GF-D8 (cell line): ENCODE measurements at places on chromosomes 5 and 9.

DNA sequence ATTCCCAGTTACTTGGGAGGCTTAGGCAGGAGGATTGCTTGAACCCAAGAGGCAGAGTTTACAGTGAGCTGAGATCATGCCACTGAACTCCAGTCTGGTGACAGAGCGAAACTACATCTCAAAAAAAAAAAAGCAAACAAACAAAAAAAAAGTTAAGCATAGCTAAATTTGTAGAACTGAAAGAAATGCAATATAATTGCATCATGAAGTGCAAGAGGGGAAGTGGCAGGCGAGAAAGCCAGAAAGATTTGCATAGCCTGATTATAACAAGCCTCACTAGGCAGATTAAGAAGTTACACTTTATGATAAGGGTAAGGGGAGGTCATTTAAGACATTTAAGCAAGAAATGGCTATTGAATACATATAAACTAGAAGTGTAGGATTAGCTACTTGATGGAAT is 187.1 kb downstream of the EDIL3 start:
- no peak for DNase-seq

- DNase-seq: no peak
Measured at GRCh38 chr5:102638912-102639652, 116.0 kb upstream of the PAM start.

DNA sequence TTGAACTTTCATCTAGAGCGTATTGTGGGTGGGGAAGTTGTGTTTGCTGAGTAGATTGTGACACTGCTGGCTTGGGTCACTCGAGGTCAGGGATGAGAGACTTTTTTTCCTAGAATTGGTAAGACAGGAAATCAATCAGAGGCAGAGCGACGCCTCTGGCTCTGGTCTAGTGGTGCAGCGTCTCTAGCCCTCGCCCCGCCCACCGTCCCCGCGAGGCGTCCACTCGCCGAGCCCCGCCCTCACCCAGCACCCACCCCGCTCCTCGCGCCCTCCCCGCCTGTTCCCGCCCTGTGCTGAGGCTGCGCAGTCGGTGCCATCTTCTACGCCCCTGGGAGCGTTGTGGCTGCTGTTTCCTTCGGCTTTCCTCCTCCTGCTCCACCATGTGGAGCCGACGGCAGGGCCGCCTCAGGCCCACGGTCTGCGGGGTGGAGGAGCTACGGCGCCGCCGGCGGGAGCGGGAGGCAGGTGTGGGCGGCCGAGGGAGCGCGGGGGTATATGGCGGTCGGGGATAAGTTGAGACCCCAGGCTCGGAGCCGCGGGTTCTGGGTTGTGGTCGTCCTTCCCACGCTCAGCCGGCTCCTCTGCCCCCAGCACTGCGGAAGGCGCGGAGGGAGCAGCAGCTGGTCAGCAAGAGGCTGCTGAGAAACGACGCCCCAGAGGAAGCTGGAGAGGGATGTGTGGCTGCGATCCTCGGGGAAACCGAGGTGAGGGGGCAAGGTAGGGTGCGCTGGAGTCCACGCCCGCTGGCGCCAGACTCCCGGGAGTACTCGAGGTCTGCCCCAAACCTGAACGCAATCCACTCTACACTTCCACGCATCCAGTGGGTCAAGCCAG is at the start of gene TMCO6:
Gene TMCO6, plus strand, starts transcription at position 304 of the 834 bp plus-strand sequence. Its CDS starts 77 bp downstream, at position 381.
- DNase-seq: peak; percentile 82

- no peak for DNase-seq
Measured at GRCh38 chr9:85876628-85877027, 64.3 kb upstream of the NAA35 start.

- DNase-seq: no peak
Measured at GRCh38 chr9:104969116-104969515, 41.2 kb upstream of the ABCA1 start.

DNA sequence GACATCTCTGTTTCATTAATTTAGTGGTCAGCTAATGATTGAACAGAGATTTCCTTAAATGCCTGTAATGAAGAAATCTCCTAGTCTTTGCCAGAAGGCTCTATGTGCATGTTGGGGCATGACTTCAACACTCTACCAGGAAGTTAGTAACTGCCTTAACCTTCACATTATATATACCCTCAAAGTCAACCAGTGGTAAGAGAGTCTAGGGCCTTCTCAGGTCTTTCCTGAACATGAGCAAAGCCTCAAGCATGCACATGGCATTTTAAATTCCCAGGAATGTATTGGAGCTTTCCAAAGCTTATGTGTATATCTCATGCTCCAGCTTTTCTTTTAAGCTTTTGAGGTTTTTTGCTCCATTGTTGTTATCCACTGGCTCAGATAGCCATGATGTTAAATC is 388.3 kb downstream of the ARRDC3 start:
- DNase-seq: no peak

GRCh38 chr5:135662683-135663082 is 83.9 kb upstream of the CXCL14 start:
- no peak for DNase-seq

GRCh38 chr5:38870595-38870994 is 24.8 kb downstream of the OSMR start:
- DNase-seq: no peak

DNA sequence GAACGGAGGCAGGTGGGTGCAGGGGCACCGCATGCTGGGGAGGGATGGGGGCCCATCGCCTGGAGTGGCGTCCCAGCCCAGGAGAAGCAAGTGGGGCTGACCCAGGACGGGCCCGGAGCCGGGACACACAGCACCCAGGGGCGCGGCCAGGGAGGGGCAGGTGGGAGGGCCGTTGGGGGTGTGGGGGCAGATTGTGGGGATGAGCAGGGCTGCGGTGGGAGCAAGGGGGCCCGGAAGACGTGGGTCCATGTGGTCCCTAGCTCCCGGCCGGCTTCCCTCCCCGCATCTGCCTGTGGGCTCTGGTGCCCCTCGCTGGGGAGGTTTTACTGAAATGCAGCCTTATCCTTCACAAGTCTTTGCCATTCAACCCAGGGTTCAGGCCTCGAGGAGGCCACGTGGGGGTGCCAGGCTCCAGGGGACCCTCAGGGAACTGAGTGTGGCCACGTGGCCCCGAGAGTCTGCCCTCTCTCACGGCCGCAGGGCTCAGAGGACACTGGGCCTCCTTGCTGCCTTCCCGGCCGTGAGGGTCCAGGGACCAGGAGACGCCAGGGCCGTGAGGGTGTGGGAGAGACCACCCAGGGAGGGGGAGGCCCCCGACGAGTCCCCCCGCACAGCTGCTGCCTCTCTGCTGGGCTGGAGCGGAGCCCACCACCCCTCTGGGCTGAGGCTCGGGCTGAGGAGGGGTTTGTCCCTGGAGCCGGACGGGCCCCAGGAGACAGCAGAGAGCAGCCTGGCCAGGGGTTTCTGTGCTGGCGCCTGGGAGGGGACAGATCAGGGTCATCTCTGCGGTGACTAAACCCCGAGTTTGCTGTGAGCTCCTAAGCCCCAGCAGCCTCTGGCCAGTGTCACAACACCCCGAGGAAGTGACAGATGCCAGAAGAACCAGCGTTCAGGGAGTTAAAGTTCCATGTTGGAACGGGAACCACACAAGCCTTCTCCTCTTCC is 35.2 kb downstream of the SLC9A3 start:
- no peak for DNase-seq

- DNase-seq: no peak
Measured at GRCh38 chr9:135244271-135245221, 157.1 kb downstream of the OLFM1 start.

GRCh38 chr9:34047864-34048726 is 592 bp downstream of the UBAP2 start:
- DNase-seq: peak; percentile 39

DNA sequence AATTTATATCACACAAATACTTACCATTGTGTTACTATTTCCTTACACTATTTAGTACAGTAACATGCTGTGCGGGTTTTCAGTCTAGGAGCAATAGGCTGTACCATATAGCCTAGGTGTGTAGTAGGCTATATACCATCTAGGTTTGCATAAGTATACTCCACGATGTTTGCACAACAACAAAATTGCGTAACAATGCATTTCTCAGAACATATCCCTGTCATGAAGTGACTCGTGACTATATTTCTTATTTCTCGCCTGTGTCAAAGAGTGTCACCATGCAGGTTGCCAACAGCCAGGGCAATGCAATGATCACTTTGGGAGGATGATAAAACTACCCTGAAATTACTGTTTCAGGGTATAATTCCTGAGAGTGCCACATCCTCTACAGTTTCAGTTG is 65.6 kb upstream of the CD180 start:
- no peak for DNase-seq

- no peak for DNase-seq
Measured at GRCh38 chr9:23774266-23774665, 51.8 kb downstream of the ELAVL2 start.

DNA sequence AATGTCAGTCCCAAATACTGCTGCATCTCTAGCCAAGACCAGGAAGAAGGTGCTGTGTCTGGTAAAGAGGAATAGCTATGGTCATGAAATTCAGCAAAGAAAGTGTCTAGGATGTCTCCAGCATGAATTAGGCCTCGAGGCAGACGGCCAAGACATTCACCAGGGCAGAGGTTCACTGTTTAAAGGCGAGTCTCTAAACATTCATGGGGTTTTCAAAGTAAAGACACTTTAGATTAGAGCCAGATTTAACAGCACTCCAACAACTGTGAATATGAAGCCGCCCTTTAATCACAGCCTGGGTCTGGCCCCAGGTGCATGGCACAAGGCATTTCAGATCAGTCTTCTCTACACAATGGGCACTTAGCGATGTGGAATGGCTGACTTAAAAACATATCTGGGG is 95.0 kb downstream of the ANKH start:
- no peak for DNase-seq

- DNase-seq: no peak
Measured at GRCh38 chr5:145509336-145510136, 325.6 kb downstream of the PRELID2 start.

DNA sequence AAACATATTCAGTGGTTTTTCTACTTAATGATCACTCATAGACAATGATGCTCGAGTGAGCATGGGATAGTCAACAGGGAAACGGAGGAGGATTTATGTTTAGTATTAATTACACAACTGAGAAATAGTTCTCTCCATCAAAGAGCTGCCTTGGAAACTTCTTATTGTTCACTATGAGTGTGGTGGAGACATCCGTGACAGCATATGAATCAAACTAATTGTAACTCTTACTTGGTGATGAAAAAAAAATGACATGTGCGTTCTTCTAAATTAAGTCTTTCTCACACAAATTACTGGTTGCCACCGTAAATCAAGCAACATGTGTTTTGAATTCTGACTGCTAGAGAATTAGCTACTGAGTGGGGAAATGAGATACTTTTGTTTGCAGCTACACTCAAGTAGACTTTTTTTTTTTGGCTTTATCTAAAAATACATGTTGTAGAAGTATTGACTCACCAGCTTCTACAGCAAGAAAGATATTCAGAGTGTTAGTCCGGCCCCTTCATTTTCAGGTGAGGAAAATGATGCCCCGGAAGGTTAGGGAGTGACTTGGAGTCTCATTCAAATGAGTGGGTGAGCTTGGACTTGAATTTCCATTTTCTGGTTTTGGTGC is 179.4 kb downstream of the CFAP90 start:
- DNase-seq: no peak

GRCh38 chr9:15086156-15086763 is 176.0 kb upstream of the FREM1 start:
- DNase-seq: no peak

GRCh38 chr5:73986729-73987128 is 360.7 kb downstream of the ARHGEF28 start:
- DNase-seq: no peak

DNA sequence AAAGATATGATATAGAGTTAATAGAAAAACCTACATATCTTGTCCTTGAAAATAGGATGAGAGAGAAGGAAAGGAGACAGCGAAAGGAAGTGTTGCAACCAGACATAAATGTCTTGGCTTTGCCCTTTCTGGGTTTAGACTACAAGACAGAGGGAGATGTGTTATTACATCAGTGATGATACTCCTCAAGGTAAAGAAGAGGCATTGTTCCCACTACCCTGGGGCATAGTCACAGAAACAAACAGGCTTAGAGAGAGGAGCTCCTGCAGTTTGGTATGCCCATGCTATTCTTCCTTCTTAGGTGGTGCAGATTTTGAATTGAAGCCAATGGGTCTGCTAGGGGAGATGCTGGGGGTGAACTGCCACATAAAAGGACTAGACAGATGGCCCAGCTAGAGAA is 166.8 kb upstream of the RFX3 start:
- no peak for DNase-seq

- no peak for DNase-seq
Measured at GRCh38 chr9:38416461-38416860, 7.8 kb downstream of the IGFBPL1 start.

GRCh38 chr5:66884564-66885243 is 288.5 kb downstream of the MAST4 start:
- no peak for DNase-seq

- no peak for DNase-seq
Measured at GRCh38 chr9:133023117-133023890, 7.5 kb upstream of the GTF3C5 start.

- no peak for DNase-seq
Measured at GRCh38 chr9:88889386-88889785, 101.9 kb upstream of the S1PR3 start.

DNA sequence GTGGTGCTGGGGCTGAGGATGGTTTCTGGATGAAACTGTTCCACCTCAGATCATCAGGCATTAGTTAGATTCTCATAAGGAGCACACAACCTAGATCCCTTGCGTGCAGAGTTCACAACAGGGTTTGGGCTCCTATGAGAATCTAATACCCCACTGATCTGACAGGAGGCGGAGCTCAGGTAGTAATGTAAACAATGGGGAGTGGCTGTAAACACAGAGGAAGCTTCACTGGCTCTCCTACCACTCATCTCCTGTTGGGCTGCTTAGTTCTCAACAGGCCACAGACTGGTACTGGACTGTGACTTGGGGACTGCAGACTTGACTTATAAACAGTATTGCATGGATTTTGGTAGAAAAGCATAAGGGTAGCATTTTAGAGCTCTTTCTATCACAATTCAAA is 870.7 kb upstream of the CDH10 start:
- no peak for DNase-seq

DNA sequence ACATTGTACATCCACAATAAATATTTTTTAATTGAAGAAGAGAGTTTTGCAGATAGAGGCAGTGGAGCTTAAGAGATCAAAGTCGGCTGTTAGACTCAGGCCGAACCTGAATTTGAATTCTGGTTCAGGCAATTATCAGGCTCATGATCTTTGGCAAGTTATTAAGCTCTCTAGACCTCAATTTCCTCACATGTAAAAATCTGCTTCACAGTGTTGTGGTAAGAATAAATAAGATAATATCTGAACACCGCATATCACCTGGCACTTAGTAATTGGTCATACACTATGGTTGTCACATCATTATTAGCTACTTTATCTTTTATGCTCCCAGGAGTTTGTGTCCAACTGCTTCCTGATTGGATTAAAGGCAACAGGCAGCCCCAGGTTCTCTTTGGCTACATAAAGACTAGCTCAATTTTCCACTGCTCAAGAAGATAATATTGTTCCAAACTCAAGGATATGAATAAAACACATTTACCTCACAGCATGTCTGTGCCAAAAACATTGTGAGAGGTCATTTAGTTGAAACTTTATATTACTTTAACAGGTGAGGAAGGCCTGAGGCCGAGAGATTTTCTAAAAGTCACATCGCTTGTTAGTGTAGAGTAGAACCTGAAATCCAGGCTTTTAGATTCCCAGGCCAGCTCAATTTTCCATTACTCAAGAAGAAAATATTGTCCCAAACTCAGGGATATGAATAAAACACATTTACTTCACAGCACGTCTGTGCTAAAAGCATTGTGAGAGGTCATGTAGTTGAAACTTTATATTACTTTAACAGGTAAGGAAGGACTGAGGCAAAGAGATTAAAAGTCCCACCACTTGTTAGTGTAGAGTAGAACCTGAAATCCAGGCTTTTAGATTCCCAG is 289.2 kb upstream of the PTGER4 start:
- DNase-seq: no peak

GRCh38 chr5:96133341-96134079 is 171.9 kb upstream of the ELL2 start:
- DNase-seq: no peak
